ENCODE measurements at places on chromosomes 1 and 21.

DNA sequence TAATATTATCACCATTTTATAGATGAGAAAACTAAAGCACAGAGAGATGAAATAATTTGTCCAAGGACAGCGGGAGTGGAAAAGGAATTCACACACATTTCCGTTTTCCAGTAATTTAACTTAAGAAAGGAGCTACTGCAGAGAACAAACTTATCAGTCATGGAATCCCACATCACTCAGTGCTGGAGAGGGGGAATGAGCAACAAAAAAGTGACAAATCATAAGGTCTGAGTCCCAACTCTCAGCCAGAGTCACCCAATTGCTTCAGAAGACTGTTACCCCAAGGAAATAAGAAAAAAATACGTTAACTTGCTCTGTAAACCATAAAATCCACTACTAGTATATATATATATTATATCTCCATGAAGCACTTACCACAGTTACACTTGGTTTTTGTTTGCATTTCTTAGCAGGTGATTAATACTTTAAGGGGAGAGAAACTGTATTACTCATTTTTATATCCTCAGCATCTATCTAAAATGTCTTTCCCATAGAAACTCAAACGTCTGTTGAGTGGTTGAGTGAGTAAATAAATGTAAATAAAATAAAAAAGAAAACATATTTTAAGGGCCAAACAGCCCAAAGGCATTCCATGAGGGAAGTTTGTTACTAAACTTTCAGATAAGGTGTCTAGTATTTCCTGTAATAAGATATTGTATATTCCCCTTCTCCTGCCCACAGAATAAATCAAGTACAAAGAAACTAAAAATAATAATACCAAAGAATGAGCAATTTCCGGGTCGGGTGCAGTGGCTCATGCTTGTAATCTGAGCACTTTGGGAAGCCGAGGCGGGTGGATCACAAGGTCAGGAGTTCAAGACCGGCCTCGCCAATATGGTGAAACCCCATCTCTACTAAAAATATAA lies 76.8 kb downstream of the SLC45A1 start:
- DNase-seq: peak; percentile 50

GRCh38 chr1:113784104-113784779 lies 25.0 kb upstream of the PHTF1 start:
- DNase-seq: peak; percentile 21

GRCh38 chr1:155133799-155134281 lies 1.8 kb upstream of the SLC50A1 start:
- no peak for DNase-seq

DNA sequence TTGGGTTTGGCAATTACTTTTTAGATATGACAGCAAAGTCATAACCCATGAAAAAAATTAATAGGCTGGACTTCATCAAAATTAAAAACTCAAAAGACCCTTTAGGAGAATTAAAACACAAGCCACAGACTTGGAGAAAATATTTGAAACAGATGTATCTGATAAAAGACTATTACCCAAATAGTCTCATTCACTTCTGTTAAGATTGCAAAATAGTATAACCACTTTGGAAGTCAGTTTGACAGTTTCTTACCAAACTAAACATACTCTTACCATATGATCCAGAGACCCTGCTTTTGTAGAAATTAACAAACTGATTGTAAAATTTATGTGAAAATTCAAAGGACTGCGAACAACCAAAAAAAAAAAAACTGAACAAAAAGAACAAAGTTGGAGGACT lies 32.5 kb upstream of the SLC44A3 start:
- DNase-seq: no peak

DNA sequence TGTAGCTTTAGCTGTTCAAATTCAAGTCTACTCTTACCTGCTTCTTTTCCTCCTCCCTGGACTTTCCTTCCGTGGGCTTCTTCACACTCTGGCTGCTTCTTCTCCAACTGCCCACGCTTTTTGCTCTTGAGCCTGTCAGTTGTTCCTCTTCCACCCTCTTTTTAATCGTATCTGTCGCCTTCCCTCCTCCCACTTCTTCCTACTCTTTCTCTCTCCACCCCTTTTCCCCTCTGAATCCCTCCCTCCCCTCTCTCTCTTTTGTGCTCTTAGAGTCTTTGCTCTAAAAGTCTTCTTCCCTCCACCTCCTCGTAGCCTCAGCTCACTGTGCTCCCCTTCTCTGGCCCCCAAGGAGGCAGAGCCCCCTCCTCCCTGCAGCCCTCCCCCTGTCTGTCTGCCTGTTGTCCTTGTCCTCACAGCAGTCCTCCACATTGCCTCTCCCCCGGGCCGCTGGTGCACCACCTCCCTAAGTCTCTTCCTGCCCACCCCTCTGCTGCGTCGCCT lies 12.9 kb upstream of the GJA5 start:
- no peak for DNase-seq

DNA sequence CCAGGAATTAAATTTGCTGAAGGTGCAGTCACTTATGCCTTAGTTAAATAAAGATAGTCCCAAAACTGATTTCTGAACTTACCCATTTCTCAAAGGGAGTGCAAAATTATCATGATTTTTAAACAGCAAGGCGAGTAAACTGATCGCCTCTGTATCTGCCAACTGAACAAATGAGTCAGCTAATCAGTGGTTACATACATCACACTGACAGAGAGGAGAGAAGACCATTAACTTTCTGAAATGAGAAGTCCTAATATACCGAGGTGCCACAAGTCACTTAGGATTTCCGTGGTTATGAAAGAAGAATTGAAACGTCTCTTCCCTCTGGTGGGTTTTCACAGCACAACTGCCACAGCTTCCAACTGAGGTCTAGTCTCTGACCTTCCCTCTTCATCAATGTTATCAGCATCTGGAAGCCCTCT lies 400.7 kb downstream of the SMYD3 start:
- DNase-seq: no peak

GRCh38 chr1:99641558-99641957 lies 4.4 kb upstream of the PALMD start:
- DNase-seq: no peak

DNA sequence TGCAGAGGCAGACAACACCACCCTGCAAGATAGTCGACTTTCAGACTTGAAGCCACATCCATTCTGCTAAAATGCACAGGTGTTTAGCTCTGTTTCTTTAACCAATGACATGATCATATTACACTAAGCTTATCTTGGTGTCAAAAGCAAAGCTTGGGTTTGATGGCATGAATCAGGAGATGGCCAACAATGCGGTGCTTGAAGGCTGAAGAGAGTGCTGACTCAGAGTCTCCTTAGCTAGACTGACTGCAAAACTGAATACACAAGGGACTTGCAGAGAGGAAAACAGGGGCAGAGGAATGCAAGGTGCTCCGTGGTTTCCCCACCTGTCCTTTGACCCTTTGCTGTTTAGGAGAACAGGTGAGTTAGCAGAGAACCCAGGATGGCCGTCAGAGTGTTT lies 262.6 kb downstream of the SIPA1L2 start:
- no peak for DNase-seq

DNA sequence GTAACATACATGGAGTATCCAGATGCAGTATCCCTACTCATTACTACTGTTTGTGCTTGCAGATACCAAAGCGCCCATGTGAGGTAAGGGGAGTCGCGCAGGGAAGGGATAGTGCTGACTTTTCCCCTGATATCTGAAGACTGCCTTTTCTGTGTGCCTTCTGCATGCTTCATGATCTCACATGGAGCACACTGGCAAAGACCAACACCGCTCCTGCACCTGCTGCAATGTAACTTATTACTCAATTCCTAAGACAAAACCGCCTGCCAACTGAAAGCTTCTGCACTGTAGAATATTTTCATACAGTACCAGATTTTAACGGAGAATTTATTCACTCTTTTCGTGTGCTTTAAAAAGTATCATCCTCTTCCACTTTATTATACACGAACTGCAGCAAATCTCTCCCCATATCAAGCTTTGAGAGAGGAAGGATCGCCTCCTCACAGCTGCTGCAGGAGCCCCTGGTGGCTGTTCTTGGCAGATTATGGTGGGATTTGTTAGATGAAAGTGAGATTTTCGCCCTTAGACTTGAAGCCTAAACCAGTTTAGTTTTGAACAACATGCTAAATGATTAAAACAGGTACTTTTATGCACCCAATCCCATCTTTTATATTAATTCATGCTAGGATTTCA lies 99.1 kb downstream of the PTPN14 start:
- no peak for DNase-seq

- DNase-seq: no peak
Observed at GRCh38 chr1:110982320-110982719, 18.6 kb upstream of the LRIF1 start.

GRCh38 chr1:216462066-216462775 lies 39.0 kb upstream of the USH2A start:
- DNase-seq: no peak

- no peak for DNase-seq
Observed at GRCh38 chr1:89697383-89697782, 64.5 kb downstream of the LRRC8C start.

DNA sequence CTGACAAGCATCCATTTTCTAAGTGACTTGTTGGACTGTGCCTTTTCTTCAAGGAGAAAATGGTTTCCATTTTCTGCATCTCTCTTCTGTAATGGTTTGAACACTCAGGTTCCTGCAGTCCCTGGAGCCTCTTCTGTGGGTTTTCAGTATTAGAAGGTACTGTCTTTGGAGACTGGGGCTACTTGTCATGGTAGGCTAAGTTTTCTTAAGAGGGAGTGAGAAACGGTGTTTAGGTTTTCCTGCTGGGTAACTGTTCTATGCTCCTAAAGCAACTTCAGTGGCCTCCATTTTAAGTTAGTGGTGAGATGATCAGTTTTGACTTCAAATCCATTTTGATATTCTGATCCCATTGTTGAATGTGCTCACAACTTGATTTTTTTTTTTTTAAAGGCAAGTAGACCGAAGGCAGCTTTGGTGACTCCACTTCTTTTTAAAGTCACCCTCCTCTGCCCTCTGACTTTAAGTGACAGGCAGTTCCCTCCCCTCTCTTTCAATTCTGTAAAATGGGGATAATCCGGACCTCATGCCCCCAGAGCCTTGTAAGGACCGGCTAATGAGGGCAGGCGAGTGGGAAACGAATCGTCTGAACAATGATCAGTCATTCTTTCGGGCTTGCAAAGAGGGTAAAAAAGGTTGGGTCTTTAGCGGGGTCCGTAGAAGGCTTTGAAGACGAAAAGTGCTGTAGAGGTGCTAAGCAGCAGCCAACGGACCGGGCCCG lies 1.0 kb upstream of the ARID1A start:
- DNase-seq: no peak

GRCh38 chr1:42952303-42953001 lies 6.2 kb downstream of the SLC2A1 start:
- DNase-seq: no peak

Measured in stimulated activated CD4-positive, alpha-beta T cell treated with anti-CD3 and anti-CD28 coated beads, Interleukin-2, amount 100 ng/mL, for 24 hours (primary cell).